Naive thymus-derived CD8-positive, alpha-beta T cell (primary cell): ENCODE measurements at places on chromosomes 13 and 19. TPM values are rescaled to one million over a fixed set of nuclear protein-coding genes. Genes with fewer than 3 reads are reported as not detected.

GRCh38 chr13:92913840-92914239 lies 312.8 kb upstream of the GPC6 start:
- DNase-seq = no peak

DNA sequence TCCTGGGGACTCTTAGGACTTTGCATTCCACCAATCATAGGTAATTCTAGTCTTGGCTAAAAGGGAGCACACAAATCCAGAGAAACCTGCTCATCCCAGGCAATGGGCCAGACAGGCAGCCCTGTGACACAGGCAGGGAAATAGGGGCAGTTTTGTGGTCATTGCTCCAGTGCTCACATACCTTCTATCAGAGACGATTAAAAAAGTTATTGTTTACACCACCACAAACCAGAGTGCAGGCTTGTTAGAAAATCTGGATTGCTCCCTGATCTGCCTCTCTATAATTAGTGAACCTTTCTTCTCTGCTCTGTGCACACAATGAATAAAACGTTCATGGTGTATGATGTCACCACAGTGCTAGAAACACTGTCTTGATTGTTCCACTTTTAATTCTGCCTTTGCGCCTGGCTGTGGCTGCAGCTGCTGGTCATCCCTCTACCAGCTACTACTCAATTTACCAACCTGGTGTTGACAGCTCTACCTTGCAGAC lies 121.6 kb upstream of the SPATA13 start:
- DNase-seq = no peak

PEX11G gene
- total RNA-seq = 1.1 TPM

- no peak for DNase-seq
Measured at GRCh38 chr13:20418953-20419352, 106.7 kb downstream of the CRYL1 start.

DNA sequence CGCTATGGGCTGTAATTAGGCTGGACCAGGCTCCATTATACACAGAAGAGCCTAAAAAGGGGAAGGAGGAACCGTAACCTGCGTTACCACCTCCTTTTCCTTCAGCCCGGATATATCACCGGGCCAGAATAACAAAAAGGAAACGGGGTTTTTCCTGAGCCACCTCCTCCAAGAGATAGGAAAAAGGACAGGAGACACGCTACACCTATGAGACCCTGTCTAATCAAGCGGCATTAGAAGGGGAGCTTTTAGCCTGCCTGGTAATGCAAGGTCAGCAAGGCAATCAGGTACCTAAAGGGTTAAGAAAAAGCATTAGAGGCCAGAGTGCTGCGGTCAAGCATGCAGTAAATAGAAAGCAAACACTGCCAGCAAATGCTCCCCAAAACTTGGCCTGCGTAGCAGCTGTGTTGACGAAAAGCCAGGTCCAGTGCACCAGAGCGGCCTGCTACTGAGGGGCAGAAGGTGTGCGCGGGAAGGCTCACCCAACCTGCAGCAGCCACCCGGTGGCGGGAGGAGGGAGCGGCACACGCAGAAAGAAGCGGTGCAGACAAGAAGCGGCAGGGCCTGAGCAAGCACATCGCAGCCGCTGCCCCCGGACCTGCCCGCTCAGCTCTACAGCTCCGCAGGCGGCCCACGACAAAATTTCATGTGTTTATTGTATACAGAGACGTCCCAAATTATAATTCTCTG lies 1466.1 kb downstream of the UQCRFS1 start:
- DNase-seq = no peak

DNA sequence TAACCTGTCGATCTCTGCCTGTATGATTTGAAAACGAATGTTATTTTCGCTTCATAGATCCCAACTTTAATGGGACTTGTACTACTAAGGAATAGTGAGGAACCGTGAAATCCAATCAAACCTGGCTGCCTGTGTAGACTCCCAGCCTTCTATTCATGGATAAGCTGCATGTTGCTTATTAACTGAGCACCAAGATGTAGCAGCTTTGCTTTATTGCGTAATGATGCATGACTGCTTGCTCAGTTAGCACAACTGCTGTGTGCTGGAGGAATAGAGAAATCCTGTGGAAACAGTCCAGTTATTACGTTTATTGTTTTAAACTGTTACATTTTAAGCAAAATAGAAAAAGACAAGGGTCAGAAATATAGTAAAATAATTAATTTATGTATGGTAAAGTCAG lies 108.2 kb downstream of the SHISA2 start:
- DNase-seq = no peak

DNA sequence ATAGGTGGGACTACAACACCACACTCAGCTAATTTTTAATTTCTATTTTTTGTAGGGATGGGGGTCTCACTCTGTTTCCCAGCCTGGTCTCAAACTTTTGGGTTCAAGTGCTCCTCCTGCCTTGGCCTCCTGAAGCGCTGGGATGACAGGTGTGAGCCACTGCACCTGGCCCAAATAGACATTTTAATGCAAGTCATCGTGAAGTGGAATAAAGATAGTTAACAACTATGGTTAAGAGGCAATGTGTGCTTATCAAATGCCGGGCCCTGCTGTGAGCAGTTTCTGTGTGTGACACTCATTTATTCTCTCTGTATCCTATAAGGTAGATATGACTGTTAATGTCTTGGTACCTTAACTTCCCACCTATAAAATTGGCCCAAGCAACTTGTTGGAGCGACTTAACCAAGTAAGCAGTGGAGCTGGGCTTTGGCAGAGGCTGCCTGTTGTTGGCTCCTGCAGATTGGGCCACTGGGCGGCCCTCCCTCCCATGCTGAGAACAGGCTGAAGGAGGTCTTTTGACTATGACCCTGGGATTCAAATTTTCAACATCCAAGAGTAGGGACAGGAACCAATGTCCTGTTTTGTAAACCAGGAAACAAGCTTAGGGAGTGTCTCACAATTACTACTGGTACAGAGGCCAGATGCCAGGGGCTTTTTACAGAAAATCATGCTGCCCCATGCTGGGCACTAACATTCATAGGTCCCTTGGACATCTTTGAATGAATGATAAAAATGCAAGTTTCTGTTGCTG lies 450.7 kb downstream of the TSHZ3 start:
- DNase-seq = no peak

- no peak for DNase-seq
Measured at GRCh38 chr13:81929988-81930387, 1589.1 kb upstream of the SPRY2 start.

LIM2 gene
- total RNA-seq = not detected

- DNase-seq = no peak
Measured at GRCh38 chr19:18453269-18454024, 15.5 kb upstream of the ISYNA1 start.

DNA sequence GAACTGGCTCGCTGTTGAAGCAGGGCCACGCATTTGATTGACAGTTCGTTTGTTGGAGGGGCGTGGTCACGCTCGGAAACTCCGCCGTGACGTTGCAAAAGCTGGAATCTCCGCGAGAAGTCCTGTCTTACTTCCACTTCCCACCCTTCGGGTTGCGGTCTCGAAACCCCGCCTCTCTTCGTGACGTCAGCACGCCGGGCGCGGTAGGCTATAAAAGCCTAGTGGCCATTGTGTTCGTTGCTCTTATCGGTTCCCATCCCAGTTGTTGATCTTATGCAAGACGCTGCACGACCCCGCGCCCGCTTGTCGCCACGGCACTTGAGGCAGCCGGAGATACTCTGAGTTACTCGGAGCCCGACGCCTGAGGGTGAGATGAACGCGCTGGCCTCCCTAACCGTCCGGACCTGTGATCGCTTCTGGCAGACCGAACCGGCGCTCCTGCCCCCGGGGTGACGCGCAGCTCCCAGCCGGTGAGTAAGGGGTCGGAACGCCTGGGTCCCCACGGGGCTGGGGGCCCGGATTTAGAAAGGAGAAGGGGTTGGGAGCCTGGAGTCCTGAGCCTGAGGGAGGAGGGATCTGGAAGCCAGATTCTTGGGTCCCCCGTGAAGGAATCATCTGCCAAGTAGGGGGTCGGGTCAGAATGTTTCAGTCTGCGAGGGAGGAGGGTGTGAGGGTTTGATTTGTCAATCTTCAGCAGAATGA lies at the start of gene PPP1R15A:
Gene PPP1R15A (plus strand): TSS at position 240 of the 702 bp plus-strand sequence. CDS start 813 bp downstream, outside the sequence.
- DNase-seq = peak; percentile 100

DNA sequence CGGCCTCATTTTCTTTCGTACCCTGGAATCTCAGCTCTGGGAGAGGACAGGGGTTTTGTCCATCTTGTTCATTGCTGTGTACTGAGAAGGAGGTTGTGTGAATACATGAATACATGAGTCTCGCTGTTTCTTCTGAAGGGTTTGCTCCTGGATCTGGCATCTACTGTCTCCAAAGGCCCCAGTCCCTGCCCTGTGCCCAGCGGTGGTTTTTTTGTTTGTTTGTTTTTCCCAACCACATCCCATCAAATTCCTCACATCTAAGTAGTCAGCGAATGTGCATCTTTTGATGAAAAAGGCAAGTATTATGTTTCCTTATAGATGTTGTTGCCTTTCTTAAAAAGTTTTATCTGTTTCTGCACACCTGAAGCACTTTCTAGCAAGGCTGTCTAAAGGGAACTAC lies 12.5 kb downstream of the DCAF15 start:
- DNase-seq = no peak

DNA sequence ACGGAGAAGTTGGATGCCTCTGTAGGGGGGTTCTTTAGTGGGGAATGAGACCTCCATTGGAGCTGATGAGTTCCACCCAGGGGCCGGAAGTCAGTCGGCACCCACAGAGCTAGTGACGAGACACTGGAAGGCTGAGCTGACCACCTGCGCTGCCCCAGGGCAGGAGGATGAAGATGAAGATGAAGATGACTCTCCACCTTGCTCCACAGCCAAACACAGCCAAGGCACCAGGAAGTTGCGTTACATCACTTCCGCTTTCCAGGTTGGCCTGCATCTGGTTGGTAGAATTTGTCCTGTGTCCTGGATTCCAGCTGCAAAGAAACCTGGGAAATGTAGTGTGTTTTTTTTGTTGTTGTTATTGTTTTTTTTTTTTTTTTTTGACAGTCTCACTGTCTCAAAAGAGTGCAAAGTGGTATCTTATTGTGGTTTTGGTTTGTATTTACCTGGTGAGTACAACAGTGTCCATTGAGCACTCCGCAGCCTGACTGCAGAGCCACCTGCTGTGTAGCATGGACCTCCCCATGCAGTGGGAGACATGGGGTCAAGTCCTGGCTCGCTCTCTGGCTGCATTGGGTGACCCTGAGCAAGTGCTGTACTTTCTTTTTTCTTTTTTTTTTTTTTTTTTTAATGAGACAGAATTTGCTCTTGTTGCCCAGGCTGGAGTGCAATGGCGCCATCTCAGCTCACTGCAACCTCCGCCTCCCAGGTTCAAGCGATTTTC lies 1.9 kb downstream of the TBC1D17 start:
- no peak for DNase-seq

DNA sequence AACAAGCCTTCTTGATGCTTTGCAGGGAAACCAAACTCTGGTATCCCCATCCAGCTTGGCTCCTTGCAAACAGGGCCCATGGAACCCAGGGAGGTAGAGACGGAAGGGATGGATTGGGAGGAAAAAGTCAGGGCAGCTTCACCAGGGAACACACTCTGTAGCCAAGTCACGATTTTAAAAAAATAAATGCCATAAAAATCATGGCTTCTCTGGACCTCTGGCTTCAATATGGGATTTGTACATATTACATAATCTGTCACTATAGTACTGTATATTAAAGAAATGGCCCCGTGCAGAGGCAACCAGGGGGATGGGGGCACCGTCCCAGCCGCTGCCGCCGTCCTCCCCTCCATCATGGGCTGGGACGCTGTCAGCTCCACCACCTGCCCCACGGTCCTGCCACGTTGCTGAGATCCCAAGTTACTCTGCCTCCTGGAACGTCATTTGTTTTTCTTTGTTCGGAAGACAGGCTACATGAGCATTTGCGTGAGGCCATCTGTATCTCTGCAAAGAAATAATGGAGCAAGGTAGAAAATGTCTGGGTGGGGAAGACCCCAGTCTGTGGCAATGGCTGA lies 313.3 kb downstream of the ZNF536 start:
- no peak for DNase-seq

- peak; percentile 73 for DNase-seq
Measured at GRCh38 chr19:984165-984967, at the start of gene WDR18. WDR18 (plus strand) TSS chr19:984345; CDS start chr19:984354, 9 bp downstream.

MIPEP gene
- 9.4 TPM for total RNA-seq

DNA sequence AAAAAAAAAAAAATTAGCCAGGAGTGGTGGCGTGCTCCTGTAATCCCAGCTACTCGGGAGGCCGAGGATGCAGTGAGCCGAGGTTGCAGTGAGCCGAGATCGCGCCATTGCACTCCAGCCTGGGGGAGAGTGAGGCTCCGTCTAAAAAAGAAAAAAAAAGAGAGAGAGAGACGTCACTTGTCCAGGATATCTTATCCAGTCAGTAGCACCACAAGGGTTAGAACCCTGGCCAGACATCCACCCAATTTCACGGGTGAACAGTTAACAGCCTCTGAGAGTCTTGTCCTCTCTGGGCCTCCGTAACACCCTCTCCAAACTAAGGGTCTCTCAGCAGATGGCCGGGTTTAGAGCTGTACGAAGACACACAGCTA lies 917 bp upstream of the CLPTM1 start:
- DNase-seq = no peak
